Endothelial cell (in vitro differentiated cells): ENCODE measurements at places on chromosomes 12 and 14. TPM values are rescaled to one million over a fixed set of nuclear protein-coding genes. Genes with fewer than 3 reads are reported as not detected.

DNA sequence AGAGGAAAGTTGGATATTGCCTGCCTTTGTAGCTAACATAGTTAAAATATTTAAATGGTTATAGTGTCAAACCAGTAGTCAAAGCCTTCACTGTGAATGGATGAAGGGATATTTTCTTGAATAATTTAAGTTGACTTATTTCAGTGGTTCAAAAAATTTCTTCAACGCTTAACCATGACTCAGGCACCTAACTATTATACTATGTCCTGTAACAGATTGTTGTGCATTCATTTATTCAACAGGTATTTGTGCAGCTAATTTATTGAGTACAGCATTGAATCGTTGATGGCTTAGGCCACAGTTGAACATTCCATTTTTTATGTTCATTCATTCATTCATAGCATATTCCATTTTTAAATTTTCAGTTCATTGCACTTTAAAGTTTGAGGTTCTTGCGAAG is 9.2 kb downstream of the HIF1A start:
- no peaks in the 10 kb centered on the region for H3K27me3 ChIP-seq
- no peak overlapping the region for H3K4me3 ChIP-seq
- DNase-seq: no peak
- no peak overlapping the region for H3K27ac ChIP-seq

DNA sequence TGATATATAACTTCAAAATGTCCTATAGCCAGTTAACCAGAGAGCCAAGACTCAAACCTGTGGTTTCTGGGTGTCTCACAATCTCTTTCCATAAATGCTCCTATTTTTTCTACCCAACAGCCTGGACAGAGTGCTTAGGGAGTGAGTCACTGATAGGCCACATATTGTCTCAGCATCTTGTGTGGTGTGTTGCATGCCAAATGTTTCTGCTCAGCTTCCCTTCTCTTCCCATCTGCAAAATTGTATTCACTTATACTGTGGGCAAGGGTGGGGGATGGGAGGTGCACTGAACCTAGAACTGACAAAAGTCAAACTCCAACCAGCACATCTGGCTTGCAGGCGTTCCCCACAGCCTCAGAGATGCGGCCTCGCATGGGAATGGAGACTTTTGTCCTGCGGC is 123.3 kb downstream of the KCNA5 start:
- H3K4me3 ChIP-seq: no peak overlapping the region
- DNase-seq: no peak
- peaks cover 3% of the 10 kb centered on the region for H3K4me1 ChIP-seq
- no peak overlapping the region for H3K27ac ChIP-seq
- H3K36me3 ChIP-seq: no peaks in the 10 kb centered on the region

Gene GLTP
- 51.2 TPM for total RNA-seq

Gene RPL10L
- total RNA-seq: not detected

Gene CLEC1B
- not detected for total RNA-seq

Gene PLA2G1B
- not detected for total RNA-seq
